EH (cell line): ENCODE measurements at places on chromosomes 1 and 21.
A peak's percentile ranks its signal among the peaks of the same experiment; 100 is the strongest.

GRCh38 chr1:115056395-115056798 is 26.8 kb downstream of the TSHB start:
- DNase-seq, result peak; percentile 94

GRCh38 chr21:31711326-31711725 is 20.6 kb downstream of the SCAF4 start:
- no peak for DNase-seq

GRCh38 chr21:36246080-36246631 is 73.8 kb upstream of the MORC3 start:
- no peak for DNase-seq

DNA sequence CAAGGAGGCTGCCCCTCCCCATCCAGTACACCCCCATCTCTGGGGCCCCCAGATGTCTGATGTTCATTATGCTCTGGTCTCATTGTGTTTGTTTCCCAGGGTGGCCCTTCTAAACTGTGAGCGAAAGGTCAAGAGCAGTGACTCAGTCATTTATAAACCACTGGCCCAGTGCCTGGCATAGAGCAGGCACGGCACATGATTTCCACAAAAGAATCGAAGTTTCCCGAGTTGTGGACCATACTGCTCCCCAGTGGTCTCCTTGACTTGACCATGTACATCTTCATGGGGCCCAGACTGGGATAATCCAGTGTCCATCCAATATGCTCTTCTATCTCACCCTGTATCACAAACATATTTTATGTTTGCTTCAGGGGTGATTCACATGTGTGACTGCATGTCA is 153.3 kb downstream of the NR5A2 start:
- DNase-seq, result peak; percentile 85

GRCh38 chr1:244283772-244284171 is 167.9 kb downstream of the ADSS2 start:
- no peak for DNase-seq

DNA sequence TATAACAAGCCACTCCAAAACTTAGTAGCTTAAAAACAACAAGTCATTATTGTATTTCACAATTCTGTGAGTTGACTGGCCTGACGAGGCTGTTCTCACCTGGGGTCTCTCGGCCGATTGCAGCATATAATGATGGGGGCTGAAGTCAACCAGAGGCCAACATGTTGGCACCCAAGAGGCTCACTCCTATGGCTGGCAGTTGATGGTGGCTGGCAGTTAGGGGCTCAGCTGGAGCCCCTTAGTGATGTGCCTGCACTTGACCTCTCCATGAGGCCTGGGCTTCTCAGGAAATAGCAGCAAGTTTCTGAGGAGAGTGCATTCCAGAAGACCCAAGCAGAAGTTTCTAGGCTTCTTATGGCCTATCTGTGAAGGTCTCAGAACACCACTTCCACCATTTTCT is 459.4 kb downstream of the NPHP4 start:
- no peak for DNase-seq

GRCh38 chr21:33945652-33946270 is 30.2 kb upstream of the ATP5PO start:
- DNase-seq, result no peak

DNA sequence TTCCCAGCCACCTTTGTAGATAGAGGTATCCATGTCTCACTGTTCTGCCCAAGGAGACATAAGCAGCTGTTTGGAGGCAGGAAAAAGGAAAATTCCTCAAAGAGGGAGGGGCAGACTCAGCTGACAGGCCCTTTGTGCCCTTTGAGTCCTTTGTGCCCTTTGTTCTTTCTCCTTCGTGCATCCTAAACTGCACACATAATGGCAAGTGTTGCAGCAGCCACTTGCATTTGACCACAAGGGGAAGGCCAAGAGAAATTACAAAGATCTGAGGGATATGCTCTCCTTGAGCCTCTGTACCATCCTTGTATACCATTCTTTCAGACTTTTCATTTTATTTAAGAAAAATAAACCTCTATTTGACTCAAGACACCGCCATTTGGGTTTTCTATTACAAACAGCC is 71.8 kb upstream of the PKN2 start:
- no peak for DNase-seq

DNA sequence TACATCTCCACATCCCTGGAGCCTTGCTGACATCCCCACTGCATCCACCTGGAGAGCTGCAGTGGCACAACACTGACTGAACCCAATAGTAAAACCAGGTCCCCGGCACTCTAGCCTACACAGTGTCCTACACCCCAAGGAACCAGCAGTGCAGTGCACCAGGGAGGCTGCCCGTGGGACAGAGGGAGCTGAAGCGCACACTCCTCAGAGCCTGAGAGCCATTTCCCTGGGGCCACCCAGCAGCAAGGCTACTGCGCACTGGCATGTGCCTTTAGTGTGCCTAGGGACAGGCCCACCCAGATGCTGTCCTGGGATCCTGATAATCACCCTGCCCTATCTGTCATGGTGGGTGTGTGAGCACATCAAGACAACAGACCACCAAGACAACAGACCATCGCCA is 31.9 kb downstream of the NSL1 start:
- DNase-seq, result no peak

GRCh38 chr21:36509973-36510664 is 30.2 kb upstream of the CLDN14 start:
- no peak for DNase-seq

DNA sequence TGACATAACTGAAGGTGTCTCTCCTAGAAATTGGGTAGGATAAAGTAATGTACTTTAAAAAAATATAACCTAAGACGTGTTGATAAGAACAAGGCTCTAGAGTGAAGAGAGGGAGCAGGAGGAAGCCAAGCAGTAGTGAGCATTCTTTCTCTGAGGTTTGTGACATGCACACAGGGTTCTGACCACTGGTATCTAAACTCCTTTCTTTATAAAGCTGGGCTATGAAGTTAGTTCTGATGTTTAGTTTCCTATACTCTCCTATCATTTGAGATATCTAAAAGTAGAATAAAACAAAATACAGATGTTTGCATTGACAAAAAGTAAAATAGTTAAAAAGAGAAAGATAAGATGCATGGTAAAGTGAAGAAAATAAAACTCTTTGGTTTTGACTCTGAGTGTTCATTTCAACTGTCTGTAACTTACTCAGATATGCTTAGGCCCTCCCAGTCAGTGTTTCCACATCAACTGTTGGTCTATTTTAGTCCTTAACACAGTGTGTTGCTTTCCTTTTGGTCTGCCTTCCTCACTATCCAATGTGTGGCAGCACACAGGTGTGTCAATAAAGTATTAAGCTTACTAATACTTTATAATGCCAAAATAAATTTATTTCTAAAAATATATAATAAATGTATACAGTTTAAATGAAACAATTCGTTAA is 543.5 kb downstream of the PTPRC start:
- DNase-seq, result no peak

- DNase-seq, result no peak
Measured at GRCh38 chr21:28277324-28277723, 715.4 kb downstream of the LTN1 start.

DNA sequence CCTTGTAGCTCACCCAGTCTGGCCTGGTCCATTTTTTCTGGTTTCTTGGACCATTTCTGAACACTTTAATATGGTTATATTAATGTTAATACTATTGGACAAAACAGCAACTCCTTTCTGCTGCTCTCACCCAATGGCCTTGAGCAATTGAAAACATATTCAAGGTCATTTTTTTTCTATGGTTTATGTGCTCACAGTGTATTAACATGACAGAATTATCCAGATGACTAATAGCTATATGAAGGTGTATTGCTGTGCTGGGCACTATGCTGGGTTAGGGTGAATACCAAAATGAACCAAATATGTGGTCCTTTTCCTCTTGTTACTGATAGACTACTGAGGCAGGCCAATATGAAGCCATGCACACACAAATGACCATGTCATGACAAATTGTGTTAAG is 591.6 kb upstream of the PLXNA2 start:
- no peak for DNase-seq

- DNase-seq, result peak; percentile 65
Measured at GRCh38 chr1:27528818-27529703, 39.1 kb upstream of the WASF2 start.

DNA sequence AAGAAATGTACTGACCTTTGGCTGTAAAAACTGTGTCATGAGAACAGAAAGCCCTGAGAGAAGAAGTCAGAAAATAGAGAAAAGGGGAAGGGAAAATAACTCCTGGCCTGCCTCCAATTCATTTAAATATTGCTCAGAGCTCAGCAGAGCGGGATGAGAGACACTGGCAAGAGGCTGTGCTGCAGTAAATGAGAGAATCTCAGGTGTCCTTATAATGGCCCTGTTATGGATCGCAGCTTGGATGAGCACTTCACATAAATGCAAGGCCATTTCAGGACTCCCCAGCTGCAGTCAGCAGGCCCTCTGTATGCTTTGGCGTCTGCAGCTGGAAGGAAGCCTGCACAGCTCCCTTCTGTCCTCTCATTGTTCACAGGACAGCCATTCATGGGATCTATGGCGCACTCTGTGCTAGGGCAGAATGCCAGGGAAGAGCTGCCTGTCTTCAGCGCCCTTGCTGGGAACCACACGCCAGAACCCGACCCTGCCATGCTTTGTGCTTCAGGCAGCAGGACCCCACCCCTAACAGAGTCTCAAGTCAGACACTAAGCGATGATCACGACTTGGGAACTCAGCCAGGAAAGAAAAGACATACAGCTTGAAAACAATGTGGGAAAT is 20.7 kb upstream of the ABCB10 start:
- DNase-seq, result peak; percentile 62

DNA sequence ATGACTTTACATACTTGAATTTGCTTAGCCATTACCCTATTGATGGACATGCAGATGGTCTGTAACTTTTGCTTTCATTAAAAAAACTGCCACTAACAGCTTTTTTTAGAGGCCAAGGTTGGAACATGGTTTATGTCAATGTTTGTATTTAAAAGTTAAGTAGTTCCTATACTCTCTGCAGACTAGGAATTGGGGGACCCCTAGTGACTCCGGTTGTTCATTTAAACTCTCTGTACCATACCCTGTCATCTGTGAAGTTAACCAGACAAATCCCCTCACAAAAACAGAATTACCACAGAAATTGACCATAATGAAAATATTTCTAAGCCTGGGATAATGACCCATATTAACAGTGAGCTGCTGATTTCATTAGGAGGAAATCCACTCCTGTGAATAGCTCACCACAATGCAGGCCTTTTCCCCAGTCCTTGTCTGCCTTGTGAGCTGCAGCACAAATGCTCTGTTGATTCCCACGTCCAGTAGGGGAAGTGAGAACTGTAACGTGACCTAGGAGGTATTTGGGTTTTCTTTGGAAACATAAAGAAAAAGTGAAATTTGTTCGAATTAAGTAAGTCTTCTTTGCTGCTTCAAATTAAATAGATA is 30.2 kb upstream of the CD101 start:
- DNase-seq, result no peak

- DNase-seq, result no peak
Measured at GRCh38 chr21:34897828-34898227, 151.3 kb downstream of the RUNX1 start.

GRCh38 chr1:168187177-168187576 is 8.4 kb downstream of the TIPRL start:
- no peak for DNase-seq

GRCh38 chr1:112852934-112853333 is 103.1 kb downstream of the SLC16A1 start:
- DNase-seq, result no peak

GRCh38 chr1:160377585-160378206 is 10.8 kb downstream of the NHLH1 start:
- DNase-seq, result peak; percentile 73

GRCh38 chr1:22224091-22224490 is 81.2 kb upstream of the WNT4 start:
- DNase-seq, result no peak

DNA sequence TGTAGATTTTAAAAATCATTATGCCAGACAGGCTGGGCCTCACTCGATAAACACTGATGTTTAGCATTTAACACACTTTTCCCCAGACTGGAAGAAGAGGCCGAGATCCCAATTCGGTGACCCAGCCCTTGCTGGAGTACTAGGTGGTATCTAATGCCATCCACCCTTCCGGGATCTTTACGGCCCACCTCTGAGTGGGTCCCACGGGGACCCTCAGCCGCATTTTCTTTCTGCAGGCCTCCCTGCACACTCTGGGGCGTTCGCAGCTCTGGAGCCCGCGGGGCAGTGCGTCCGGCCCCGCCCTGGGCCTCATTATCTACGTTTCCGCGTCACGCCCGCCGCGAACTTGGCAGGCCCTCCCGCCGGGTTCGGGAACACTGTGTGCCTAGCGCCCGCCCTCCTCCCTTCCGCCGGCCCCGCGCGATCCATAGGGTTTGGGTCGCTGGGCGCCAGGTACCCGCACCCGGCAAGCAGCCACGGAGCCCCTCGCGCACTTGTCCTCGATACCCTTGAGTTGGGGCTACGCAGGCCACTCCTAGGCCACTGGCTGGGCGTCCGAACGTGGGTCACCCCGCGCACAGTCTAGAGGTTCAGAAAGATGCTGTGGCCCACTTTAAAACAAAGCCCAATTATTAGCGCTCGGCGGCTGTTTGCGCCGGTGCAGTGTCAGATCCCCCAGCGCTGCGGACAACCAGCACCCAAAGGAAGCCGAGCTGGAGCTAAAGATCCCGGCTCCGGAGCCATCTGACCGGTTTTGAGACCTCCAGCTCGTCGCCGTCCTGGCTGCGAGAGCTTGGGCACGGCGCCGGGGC is 950 bp upstream of the EVA1C start:
- peak; percentile 76 for DNase-seq

- peak; percentile 24 for DNase-seq
Measured at GRCh38 chr1:41102653-41103052, 81.1 kb upstream of the SLFNL1 start.

- DNase-seq, result no peak
Measured at GRCh38 chr1:234782791-234783190, 172.8 kb upstream of the IRF2BP2 start.
